Uterus (tissue), 4 donors: ENCODE measurements at places on chromosomes 6 and 20. TPM values are rescaled to one million over a fixed set of nuclear protein-coding genes. Genes with fewer than 3 reads are reported as not detected.

DNA sequence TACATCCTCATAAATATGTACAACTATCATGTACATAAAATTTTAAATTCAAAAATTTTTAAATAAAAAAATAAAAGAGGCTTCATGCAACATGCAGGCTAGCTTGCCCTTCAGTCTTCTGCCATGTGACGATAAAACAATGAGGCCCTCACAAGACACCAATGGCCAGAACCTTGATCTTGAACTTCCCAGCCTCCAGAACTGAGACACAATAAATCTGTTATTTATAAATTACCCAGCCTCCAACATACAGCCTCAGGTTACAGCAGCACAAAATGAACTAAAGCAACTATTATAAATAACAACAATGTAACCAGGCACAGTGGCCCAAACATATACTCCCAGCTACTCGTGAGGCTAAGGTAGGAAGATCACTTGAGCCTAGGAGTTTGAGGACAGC lies 42.8 kb downstream of the SERAC1 start:
- DNase-seq, result no peak

DNA sequence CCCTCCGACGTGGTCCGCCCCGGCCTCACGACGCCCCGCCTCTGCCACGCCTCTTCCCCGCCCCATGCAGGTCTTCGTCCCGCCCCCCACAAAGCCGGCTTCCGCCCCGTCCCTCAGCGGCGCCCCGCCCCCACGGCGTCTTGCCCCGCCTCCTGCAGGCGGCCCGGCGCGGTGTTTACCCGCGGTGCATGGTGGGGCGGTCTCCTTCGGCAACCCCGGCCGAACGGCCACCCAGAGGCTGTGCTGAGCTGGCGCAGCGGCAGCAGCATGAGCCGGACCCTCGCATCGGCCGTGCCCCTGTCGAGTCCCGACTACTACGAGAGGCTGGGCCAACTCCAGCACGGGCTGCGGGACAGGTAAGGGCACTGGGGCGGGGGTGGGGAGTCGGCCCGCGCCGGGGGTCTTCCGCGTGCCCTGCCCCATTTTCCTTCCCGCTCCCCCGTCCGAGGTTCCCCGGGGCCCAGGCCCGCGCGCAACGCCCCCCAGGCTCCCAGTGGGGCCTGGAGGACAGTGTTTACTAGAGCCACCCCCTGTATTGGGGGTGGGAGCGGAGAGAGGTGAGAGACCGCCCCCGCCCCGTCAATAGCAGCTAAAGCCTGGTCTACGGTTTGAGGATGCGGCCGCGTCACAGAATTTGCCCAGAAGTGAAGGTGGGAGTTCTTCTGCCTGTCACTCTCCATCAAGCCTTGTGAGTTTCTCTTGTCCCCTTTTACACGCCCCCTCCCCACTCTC lies at the start of gene KIZ:
Gene KIZ, plus strand, starts transcription at position 234 of the 732 bp plus-strand sequence. Its CDS starts 34 bp downstream, at position 268.
- peak; percentile 95 for DNase-seq

GRCh38 chr20:32571566-32571965 lies 13.6 kb downstream of the NOL4L start:
- DNase-seq, result no peak

GRCh38 chr6:72418495-72418894 lies 203.4 kb upstream of the KCNQ5 start:
- no peak for DNase-seq

DNA sequence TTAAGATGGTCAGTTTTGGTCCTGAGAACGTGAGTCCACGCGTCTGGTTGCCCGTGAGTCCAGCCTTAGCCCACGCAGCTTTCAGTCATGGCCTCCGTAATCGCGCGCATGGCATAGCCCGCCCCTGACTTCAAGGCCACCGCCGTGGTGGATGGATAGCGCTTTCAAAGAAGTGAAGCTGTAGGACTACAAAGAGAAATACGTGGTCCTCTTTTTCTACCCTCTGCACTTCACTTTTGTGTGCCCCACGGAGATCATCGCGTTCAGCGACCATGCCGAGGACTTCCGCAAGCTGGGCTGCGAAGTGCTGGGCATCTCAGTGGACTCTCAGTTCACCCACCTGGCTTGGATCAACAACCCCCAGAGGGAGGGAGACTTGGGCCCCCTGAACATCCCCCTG lies 142.0 kb upstream of the MCHR2 start:
- DNase-seq, result no peak

DNA sequence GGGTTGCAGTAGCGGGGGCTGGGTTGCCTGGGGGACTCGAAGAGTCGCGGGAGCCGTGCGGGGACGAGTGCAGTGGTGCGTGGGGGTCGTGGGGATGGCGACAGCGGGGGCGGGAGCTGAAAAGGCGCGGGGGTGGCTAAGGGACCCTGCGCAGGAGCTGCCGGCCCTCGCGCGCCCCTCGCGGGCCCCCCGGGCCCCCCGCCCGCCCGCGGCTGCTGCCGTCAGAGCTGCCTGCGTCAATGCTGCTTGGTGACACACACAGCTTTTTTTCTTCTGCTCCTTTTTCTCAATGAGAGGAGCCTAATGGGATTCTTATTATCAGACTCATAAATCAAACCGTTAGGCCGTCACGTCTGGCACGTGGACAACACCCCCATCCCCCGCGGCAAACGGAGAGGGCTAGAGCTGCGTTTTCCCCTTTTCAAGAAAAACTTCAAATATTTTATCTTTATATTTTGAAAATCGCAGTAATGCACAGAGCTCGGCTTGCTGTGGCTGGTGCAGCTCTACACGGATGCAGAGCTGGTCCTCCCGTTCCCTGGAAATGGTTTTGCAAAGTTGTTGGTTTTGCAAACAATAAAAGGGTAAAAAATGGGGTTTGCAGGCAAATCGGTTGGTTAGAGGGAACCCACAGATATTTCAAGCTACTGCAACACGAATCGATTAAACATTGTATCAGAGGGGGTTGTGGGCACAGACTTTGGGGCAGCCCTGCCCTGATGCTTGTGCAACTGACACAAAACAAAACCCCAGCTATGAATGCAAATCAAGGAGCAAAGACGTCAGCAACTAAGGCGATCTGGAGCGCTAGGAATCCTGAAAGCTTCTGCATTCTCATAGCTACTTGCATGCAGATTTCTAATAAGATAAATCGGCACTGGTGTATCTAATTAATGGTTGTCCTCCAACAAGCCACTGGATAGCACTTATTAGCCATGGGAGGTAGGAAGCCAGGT lies 161.4 kb downstream of the TBXT start:
- peak; percentile 85 for DNase-seq

DNA sequence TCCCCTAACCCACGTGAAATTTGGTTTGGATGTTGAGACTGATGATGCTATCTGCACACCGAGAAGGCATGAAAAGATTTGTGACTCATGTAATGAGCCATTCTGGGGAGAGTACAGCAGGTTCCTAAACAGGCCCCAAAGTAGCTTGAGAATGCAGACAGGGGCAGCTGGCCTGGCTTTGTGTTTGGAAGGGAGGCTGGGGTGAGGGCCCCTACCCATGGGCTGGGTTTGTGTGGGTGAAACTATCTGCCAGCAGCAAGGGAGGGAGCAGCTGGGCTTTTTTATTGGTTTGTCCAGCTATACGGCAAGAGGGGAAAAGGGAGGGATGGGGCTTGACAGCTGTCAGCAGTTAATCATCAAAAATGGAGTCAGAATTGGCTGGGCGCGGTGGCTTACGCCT lies 87.0 kb upstream of the RNF24 start:
- no peak for DNase-seq

DNA sequence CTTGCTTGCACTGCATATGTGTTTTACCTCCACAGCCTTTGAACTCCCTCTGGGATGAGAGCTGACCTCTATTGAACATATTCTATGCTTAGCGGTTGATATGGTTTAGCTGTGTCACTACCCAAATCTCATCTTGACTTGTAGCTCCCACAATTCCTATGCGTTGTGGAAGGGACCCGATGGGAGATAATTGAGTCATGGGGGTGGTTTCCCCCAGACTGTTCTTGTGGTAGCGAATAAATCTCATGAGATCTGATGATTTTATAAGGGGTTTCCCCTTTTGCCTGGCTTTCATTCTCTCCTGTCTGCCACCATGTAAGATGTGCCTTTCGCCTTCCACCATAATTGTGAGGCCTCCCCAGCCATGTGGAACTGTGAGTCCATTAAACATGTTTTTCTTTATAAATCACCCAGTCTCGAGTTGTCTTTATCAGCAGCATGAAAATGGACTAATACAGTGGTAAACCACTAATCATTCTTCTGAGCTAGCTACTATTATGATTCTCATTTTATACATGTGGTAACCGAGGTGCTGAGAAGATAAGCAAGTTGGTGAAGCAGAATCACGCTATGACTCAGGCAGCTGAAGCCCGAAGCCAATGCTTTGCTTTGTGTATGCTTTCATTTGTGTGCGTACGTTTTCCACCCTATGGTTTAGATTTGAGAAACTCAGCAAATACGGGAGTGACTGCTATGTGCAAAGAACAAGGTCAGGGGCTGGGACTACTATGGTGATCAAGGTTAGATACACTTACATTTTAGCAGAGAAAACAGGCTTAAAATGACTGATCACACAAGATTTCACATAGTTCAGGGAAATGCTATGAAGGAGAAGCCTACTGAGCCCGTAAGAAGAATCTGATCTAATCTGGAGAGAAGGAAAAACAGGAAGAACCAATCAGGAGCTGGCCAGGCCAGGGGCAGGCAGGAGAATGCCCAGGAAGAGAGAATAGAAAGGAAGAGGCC lies 363.5 kb downstream of the ESR1 start:
- DNase-seq, result no peak

GRCh38 chr20:4613718-4614620 lies 107.7 kb upstream of the PRND start:
- DNase-seq, result peak; percentile 53

DNA sequence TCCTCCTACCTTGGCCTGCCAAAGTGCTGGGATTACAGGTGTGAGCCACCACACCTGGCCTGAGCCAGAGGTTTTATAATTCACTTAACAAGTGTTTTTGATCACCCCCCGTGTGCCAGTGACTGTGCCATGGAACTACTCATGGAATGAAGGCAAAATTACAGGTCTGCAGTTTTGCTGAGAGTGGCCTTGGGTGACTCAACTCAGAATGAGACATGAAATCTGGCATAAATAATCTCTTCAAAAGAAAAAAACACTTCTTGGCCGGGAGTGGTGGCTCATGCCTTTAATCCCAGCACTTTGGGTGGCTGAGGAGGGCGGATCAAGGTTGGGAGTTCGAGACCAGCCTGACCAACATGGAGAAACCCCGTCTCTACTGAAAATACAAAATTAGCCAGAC lies 166.9 kb upstream of the SALL4 start:
- DNase-seq, result no peak

DNA sequence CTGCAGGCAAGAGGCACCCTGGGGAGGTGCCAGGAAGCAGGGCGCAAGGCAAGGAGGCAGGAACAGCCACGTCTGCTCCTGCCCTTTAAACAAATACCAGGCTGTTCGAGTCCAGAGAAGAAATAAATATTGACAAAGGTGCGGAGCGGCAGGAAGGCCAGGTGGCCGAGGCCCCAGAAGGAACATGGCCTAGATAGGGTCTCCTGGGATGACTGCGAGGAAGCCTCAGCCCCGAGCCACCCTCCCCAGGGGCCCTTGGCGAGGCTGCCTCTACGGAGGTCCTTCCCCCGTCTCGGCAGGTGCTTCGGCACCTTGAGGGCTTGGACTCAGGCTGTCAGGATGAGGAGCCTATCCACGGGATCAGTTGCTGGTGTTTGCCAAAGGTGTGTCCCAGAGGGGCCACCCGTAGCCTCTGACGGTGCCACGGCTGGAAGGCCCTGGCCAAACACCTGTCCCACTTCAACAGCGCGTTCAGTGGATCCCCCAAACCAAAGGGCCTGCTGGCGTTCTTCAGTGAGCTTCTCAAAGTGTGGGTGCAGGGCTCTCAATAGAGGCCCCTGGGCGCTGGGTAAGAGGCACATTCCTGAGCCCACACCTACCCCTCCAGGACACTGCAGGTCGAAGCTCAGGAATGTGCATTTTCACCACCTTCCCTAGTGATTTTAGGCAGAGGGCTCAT lies 39.8 kb downstream of the SNX5 start:
- no peak for DNase-seq

DNA sequence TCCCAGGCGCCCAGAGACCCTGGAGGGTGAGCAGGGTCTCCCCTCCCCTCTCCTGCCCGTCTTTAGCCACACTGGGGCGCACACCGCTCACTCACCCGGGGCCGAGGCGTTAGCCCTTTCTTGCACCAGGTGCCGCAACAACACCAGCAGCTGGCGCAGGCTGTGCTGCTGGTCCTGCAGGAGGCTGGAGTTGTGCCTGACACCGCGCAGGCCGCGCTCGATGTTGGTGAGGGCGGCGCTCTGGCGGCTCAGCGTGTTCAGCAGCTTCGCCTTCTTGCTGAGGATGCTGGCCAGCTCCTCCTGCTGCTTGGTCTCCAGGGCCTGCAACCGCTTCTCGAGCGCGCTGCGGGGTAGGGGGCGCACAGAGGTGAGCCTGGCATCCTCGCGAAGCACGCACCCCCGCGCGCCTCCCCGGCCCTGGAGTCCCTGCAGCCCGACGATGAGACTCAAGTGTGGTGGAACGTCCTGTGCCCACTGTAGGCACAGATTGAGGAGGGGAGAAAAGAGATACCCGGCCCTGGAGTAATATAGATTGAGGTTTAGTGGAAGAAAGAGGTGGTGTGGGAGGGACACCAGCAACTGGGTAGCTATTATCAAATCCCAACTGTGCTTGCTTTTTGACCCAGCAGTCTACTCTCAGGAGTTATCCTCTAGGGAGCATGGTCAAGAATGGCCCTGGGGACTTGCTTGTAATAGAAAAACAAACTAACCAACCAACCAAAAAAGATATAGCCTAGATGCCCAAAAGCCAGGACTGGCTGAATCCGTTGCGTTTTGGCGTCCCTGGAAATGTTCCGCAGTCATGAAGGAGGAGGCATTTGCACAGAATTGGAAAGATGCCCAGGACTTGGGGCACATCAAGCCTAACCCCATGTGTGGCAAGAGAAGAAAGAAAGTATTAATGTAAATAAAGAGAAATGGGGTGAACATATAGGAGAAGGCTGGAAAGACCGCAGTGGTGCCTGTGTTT lies 30.9 kb downstream of the ANGPT4 start:
- no peak for DNase-seq

GRCh38 chr6:107304421-107305025 lies 154.8 kb downstream of the PDSS2 start:
- no peak for DNase-seq

DNA sequence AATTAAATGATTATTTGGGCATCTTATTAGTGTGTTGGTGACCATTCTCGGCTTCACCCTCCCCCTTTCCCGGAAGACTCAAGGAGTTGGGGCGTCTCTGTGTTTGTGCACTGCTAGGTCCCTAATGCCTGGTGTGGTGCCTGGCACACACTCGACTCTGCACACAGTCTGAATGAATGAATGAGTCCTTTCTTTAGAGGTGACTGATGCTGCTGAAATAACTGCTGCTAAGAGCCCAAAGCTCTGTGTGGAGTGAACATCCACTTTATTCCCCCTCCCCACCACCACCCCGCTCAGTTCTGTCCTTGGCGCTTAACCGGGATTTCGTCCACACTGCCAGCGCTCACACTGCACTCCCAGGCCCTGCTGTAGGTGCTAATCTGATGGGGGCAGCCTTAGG lies 1.2 kb upstream of the PHACTR3 start:
- no peak for DNase-seq

The MOXD1 gene
- 47.6 TPM for total RNA-seq

The CCN6 gene
- not detected for total RNA-seq

The IL17A gene
- total RNA-seq, result not detected

The RPS10 gene
- total RNA-seq, result 5,814 TPM

The C20orf144 gene
- total RNA-seq, result not detected

The RNF217 gene
- 34.9 TPM for total RNA-seq

The PRICKLE4 gene
- total RNA-seq, result 17.9 TPM

The C4B gene
- total RNA-seq, result 42.1 TPM
